ENCODE measurements at places on chromosomes 7 and 10.

- DNase-seq, result no peak
These were observed 75.0 kb upstream of the JCAD start for GRCh38 chr10:30134171-30134945.

- DNase-seq, result peak; percentile 25
These were observed 831 bp downstream of the CCDC7 start for GRCh38 chr10:32446536-32447406.

GRCh38 chr10:30647089-30647488, 17.5 kb upstream of the LYZL2 start:
- no peak for DNase-seq

DNA sequence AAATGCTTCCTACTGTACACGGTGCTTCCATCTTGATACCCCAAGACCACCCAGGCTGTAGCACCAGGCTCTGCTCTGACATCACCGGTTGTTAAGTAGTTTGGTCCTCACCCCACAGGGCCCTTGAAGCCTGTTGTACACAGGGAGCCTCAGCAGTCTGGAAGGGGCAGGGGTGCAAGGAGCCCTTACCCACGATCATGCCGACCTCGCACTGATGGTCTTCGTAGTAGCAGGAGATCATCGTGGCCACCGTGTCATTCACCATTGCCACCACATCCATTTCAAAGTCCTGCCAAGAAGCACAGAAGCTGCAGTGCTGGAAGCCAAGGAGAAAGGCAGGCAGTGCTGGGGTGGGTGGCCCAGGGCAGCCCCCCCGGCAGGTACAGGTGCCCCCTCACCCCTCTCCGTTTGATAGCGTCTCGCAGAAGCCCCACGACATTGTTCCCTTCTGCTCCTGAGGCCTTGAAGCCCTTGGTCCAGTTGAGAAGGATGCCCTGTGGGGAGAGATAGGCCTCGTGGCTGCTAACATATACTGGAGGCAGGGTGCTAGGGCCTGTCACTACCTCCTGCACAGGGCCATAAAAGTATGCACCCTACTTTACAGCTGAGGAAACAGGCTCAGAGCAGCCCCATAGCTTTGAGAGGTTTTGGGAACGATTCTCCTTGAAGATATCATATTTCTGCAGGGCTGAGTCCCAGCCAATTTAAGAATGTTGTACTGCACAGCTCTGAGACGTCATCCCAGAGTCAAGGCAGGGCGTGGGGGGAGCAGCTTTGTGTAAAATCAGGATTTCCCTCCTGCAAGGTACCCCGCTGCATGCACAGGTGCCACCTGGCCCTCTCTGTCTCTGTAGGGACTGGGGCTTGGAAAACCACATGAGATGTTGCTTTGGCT, 8.7 kb upstream of the MYL7 start:
- no peak for DNase-seq

DNA sequence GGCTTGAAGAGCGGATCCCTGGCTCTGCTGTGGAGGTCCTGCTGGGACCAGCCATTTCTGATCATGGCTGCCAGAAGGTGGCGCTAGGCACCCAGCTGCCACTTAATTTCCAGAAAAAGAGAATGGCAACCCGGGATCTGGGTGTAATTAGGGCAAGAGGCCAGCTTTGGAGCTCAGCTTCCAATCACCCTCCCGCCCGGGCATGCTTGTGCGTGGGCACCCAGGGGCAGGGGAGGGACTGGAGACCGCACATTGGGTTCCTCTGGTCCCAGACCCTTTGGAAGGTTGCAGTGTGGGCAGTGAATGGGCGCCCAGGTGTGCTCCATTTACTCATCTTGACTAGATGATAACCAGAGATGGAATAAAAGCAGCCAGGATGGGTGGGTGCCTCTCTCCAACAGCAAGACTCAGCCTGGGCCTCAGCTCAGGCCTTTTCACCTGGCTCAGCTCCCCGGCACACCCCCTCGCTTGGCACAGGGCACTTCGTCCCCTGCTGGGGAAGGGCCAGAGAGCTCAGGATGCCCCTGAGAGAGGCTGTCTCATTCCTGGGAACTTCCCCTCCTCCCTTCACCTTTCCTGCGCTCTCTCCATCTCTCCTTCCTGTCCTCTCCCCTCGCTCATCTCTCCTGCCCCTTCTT, 14.7 kb downstream of the FAM241B start:
- DNase-seq, result peak; percentile 69
